ENCODE measurements at places on chromosomes 12 and 14.

- DNase-seq = no peak
Measured at GRCh38 chr14:47332106-47332505, 343.3 kb downstream of the MDGA2 start.

- no peak for DNase-seq
Measured at GRCh38 chr12:48285751-48286650, 64.7 kb downstream of the ZNF641 start.

DNA sequence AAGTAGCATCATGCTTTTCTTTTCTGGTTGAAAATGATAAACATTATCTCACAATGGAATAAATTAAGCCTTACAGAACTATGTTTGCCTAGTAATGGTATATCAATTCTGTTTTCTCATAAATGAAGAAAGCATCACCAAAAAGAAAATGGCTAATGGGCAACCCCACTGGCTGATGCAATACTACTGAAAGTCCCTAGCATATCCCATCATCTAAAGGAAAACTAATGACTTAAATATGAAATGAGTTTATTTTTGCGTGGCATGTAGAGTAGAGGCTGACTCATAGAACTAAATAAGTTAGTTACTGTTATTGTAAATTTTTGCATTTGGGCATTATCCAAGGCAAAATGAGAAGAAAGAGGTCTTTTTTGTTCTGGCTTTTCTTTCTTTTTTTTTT, 1156.3 kb upstream of the SEL1L start:
- DNase-seq = no peak

DNA sequence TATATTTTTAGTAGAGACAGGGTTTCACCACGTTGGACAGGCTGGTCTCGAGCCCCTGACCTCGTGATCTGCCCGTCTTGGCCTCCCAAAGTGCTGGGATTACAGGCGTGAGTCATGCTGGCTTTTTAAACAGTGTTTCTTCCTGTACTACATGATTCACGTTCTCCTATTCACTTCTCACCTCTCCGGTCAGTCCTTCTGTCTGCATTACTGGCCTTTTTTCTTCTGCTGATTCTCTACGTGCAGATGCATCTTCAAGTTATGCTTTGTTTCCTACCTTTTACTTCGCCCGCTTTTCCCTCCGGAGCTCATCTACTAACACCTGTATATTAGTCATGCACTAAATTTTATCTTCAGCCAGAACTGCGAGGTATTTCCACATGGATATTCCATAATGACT, 296.2 kb upstream of the FLRT2 start:
- no peak for DNase-seq

- DNase-seq = no peak
Measured at GRCh38 chr12:7303230-7303629, 642 bp upstream of the ACSM4 start.

DNA sequence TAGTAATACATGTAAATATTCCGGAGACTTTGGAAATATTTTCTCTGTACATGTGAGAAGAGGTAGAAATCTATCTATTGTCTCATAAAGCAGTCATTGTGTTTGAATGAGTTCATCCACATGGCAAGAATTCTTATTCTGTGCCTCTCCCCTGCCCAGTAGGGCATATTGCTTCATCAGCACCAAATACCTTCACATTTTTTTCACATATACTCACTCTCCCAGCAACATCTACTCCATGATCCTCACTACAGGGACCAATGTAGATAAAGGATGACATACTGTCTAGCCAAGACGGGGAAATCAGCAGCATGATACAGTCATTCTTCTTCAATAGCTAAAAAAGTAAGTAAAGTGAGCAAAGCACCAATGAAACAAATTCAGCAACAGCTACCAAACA, 1.3 kb upstream of the TAS2R14 start:
- DNase-seq = no peak

- no peak for DNase-seq
Measured at GRCh38 chr12:46263140-46264016, 5.5 kb downstream of the SLC38A1 start.

DNA sequence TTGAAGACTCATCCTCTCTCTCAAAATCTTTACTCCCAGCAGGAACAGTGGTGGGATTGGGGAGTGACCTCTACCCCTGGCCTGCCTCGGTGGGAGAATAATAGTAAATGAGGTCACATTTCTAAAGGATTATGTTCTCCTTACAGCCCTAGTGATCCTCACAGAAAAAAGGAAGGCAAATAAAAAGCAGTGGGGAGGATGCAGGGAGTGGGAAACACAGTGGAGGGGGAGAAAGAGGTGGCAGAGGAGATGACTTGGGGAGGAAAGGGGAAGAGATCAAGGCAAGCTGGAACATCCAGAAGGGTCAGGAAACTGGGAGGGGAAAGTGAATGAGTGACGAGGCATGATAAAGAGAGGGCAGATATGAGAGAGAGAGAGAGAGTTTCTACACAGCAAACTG, 8.3 kb upstream of the SYNDIG1L start:
- no peak for DNase-seq

DNA sequence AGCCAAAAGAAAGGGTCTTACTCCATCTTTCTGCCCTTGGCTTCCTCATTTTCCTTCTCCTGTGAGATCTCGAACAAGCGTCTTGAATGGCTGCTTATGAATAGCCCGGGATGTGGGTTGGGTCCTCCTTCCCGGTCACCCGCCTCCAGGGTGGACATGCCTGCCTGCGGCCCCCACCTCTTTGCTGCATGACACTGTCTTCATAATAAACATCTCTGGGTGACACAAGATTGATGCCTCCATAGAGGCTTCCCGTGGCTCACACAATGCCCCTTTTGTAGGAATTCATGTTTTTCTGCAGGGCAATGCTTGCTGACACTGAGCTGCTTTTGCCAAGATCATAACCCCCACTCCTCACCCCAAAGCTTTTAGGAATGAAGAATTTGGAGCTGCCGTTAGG, 125.9 kb downstream of the ZNF664 start:
- DNase-seq = no peak

- DNase-seq = peak; percentile 74
Measured at GRCh38 chr12:47990351-47991105, 13.7 kb downstream of the COL2A1 start.

- peak; percentile 67 for DNase-seq
Measured at GRCh38 chr12:123937707-123938591, 34.7 kb downstream of the CCDC92 start.

- no peak for DNase-seq
Measured at GRCh38 chr12:118925826-118926225, 55.5 kb upstream of the SRRM4 start.

DNA sequence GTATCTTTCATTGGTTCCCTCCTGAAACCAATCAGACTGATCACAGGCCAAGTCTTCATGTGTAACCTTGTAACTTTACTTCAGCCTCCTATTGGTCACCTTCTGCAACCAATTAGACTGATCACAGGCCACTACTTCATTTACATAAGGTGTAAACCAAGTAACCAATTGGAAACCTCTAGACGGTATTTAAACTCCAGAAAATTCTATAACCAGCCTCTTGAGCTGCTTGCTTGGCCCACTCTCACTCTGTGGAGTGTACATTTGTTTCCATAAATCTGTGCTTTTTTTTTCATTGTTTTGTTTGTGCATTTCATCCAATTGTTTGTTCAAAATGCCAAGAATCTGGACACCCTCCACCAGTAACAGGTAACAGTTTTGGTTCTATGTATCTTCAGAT, 47.5 kb downstream of the EIF2S3B start:
- no peak for DNase-seq

DNA sequence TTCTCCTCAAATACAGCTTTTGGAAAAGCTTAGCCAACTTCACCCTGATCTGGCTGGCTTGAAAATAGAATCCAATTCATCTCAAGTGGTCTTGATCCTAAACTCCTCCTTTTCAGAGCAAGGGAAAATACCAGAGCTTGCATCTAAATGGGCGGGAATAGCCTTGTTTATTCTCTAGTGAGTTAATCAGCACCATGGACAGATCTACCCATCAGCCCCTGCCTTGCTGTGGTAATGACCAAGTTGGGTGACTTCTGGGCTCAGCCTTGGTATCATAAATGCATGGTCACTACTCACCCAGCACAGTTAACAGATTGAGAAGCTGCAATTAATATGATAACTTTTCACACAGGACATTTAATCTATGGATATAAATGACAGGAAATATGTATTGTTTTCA, 196.6 kb downstream of the GLT1D1 start:
- DNase-seq = no peak

DNA sequence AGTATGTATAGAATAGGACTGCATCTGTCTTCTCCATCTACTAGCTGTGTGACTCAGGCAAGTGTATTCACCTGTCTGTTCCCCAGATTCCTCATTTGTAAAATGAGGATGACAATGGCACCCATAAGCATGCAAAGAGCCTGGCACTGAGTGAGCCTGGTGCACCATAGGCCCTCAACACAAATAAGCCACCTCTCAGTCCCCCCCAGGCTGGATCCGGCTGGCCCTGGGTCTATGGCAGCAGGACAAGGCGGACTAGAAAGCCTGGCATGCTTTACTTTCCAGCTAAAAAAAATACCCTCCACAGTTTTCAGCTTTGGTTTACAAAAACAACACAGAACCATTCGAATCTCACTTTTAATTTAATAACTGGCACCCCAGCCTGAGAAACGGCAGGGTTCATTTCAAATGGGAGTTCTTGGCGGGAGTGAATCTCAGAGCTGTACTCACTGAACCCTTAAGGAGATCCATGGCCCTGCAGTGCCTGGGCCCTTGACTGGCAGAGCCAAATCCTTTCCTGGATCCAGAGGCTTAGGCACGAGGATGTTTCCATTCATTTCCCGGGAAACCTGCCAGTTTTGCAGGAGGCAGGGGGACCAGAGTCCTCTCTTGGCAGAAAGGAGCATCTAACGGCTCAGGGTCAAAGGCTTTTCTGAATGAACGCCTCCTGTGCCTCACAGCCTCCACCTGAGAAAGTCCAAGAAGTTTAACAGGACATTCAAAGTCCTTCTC, 17.7 kb downstream of the SYNE3 start:
- no peak for DNase-seq

- DNase-seq = no peak
Measured at GRCh38 chr12:95608252-95609033, 57.2 kb upstream of the USP44 start.

- no peak for DNase-seq
Measured at GRCh38 chr12:76470028-76470939, 89.3 kb downstream of the OSBPL8 start.

GRCh38 chr12:57906821-57907220, 34.5 kb upstream of the ATP23 start:
- no peak for DNase-seq

- no peak for DNase-seq
Measured at GRCh38 chr14:31536201-31536960, 24.8 kb upstream of the NUBPL start.

DNA sequence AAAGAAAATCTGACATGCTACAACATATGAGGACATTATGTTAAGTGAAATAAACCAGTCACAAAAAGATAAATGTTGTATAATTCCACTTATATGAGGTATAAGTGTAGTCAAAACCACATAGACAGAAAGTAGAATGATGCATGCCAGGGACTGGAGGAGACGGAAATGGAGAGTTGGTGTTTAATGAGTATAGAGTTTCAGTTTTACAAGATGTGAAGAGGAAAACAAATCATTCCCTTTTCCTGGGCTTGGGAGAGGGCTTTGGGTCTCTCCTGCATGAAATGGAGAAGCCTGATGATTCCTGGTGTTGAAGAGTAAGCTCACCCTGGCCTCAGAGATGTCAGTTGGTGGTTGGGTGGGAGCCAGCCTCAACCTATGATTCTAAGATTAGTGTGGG, 158.4 kb upstream of the PLXNC1 start:
- no peak for DNase-seq

DNA sequence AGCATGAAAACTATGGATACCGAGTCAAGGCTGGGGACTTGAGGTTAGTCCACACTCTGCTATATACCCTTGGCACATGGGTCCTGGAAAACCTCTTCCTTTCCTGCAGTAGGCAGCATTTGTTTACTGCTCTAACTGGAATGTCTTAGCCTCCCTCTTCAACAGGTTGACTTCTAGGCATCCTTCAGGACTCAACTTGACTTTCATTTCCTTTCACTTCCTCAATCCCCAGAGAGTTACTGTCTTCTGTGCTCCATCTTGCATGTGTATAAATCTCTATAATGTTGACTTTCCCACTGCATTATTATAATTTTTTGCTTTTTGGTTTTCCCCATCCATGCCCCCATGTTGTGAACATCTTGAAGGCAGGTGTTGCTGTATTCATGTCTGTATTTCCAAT, 107.9 kb downstream of the VRK1 start:
- no peak for DNase-seq

DNA sequence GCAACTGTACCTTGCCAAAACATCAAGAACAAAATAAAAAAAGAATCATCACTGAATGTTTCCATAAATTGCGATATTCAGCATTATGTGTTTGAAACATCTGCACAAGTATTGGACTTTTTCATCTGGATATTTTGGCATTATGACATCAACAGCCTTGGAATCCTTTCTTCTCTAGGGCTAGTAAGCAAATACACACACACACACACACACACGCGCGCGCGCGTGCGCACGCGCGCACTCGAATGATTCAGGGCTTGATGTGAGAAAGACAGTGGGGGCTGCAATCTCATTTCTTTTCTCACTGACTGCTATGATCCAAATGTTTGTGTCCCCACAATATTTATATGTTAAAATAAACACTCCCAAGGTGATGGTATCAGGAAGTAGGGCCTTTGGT, 90.0 kb upstream of the SLC38A4 start:
- DNase-seq = no peak

All from activated CD8-positive, alpha-beta memory T cell treated with anti-CD3 and anti-CD28 coated beads for 24 hours (primary cell).